ENCODE measurements at places on chromosomes 5 and 9.

DNA sequence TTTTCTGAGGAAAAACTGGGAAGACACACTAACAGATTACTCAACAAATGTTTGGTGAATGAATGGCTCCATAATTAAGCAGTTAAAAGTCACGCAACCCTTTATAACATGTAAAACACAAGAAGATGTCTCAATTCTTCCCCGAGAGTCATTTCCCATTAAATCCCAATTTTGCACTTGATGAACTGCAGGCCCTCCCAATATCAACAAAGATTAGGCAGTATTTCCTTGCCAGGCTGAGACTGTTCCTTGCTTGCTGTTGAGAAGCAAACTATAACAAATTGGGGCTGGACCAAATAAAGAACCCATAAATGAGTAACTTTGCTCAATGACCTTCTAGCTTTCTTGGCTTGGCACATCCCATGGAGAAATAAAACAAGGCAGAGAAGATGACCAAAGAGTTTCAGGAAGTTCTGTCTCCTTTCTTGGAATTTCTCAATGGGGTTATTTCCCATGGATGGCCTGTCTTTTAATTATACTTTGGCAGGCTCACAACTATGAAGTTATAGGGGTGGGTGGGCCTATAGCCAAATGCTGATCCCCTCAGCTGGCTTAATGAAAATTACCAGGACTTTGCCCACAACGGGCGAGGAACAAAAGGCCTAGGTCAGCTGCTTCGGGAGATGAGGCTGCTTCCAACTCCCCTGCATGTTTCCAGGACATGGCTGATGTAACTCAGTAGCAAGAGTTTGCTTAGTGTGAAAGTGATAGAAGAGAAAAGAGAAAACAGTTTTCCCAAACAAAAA is 243.1 kb upstream of the RFX3 start:
- H3K36me3 ChIP-seq: no peaks in the 10 kb centered on the region
- no peak overlapping the region for H3K4me3 ChIP-seq
- H3K27ac ChIP-seq: no peak overlapping the region
- H3K4me1 ChIP-seq: no peaks in the 10 kb centered on the region

DNA sequence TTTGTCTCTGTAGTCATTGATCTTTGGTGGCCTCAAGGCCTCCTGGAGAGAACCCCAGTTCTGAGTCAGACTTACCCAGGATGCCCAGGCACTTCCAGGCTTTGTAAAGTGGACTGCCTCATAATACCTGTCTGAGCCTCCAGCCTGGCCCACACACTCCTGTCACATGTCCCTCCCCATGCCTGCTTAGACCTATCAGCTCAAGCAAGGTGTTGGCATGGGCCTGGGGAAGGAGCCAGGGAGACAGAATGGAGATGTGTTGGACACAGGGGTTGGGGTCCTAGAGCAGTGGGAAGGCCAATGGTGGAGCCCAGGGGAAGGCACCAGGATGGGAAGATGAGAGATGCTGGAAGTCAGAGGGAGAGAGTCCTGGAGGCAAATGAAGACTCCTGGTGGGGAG is 136.2 kb downstream of the CFAP90 start:
- DNase-seq: no peak
- no peaks in the 10 kb centered on the region for H3K27me3 ChIP-seq
- no peaks in the 10 kb centered on the region for H3K36me3 ChIP-seq
- no peak overlapping the region for H3K4me3 ChIP-seq

- DNase-seq: no peak
- no peaks in the 10 kb centered on the region for H3K36me3 ChIP-seq
- no peaks in the 10 kb centered on the region for H3K4me1 ChIP-seq
These were observed 301.2 kb downstream of the PSAT1 start for GRCh38 chr9:78598120-78598519.

- DNase-seq: no peak
- no peaks in the 10 kb centered on the region for H3K27me3 ChIP-seq
- no peak overlapping the region for H3K27ac ChIP-seq
- peaks cover 29% of the 10 kb centered on the region for H3K4me1 ChIP-seq
- H3K4me3 ChIP-seq: no peak overlapping the region
- H3K36me3 ChIP-seq: no peaks in the 10 kb centered on the region
These were observed 2.5 kb downstream of the LRRC26 start for GRCh38 chr9:137167277-137167746.

DNA sequence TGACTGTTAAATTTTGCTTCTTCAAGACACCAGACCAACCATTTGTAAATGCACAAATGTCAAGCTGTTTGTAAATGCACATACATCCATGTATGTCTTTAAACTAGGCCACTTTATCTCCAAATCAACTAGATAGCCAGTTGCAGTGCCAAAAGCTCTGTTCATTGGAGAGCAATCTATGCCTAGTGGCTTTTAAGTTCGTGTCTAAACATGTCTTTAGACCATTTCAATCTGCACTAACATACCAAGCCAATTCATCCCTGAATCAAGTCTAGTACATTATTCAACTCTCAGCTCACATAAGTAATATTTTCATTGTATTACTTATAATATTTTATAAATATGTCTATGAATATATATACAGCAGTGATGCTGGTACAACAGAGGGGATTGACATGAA is 985.9 kb downstream of the CDH18 start:
- no peaks in the 10 kb centered on the region for H3K4me1 ChIP-seq
- no peak overlapping the region for H3K27ac ChIP-seq
- DNase-seq: no peak
- no peaks in the 10 kb centered on the region for H3K36me3 ChIP-seq
- H3K27me3 ChIP-seq: no peaks in the 10 kb centered on the region

GRCh38 chr5:153559926-153560325 is 69.5 kb downstream of the GRIA1 start:
- no peak overlapping the region for H3K4me3 ChIP-seq
- H3K36me3 ChIP-seq: no peaks in the 10 kb centered on the region
- no peak overlapping the region for H3K27ac ChIP-seq
- no peak for DNase-seq
- H3K27me3 ChIP-seq: no peaks in the 10 kb centered on the region
- H3K4me1 ChIP-seq: no peaks in the 10 kb centered on the region

DNA sequence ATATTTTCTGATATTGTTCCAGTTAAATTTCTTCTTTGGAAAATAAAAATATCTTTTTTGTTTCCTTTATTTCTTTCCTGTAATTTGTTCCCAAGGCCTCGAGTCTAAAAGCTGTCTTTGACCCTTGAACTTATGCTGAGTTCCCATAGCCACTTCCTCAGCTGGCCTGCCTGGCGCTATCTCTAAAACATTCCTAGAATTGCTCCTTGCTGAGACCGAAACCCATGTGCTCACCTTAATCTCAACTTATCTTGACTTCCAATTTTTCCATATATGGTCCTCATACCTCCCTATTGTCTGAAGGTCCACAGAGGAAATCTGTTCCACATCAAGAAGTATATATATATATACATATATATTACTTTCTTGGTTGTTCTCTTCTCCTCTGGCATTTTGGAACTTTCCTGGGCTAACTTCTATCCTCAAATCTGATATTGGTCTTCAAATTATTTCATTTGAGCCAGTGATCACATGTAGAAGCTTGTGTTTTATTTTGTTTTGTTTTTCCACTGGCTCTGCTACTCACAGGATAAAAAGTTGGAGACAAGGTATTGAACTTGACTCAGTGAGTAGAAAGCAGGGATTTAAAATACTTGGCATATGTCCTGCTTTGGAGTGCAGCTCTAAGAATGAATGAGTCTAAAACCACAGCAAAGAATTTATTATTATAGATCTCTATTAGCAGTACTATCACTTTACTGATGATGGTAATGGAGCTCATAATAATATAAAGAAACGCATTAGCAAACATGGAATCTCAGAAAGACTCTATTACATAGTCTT is 45.2 kb downstream of the ENC1 start:
- H3K27ac ChIP-seq: no peak overlapping the region
- H3K4me1 ChIP-seq: no peaks in the 10 kb centered on the region
- no peak overlapping the region for H3K4me3 ChIP-seq
- DNase-seq: no peak
- H3K36me3 ChIP-seq: no peaks in the 10 kb centered on the region

DNA sequence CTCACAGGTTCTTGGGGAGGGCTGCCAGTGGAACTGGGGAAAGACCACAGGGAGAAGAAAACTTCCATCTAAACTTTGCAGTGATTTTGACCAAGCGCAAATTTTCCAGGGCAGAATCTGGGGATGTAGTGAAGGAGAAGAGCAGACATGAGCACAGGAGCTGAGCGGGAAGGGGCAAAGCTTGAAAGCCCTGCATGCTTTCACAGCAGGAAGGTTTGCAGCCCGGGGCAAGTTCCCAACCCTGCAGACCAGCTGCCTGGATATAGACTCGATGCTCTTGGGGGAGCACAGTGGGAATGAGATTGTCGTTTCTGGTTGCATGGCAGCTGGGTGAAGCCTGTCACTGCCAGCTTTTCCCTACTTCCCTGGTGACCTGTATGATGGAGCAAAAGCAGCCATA is 276.8 kb upstream of the RORB start:
- no peak overlapping the region for H3K4me3 ChIP-seq
- H3K27ac ChIP-seq: no peak overlapping the region
- H3K36me3 ChIP-seq: no peaks in the 10 kb centered on the region
- no peaks in the 10 kb centered on the region for H3K4me1 ChIP-seq

- no peaks in the 10 kb centered on the region for H3K36me3 ChIP-seq
- DNase-seq: no peak
- H3K4me3 ChIP-seq: no peak overlapping the region
- H3K27me3 ChIP-seq: no peaks in the 10 kb centered on the region
- no peak overlapping the region for H3K27ac ChIP-seq
These were observed 471.0 kb downstream of the EFNA5 start for GRCh38 chr5:107199756-107200155.

GRCh38 chr5:76831110-76831452 is 12.3 kb downstream of the F2RL1 start:
- H3K36me3 ChIP-seq: no peaks in the 10 kb centered on the region
- DNase-seq: no peak
- no peaks in the 10 kb centered on the region for H3K27me3 ChIP-seq
- no peak overlapping the region for H3K4me3 ChIP-seq
- no peak overlapping the region for H3K27ac ChIP-seq
- no peaks in the 10 kb centered on the region for H3K4me1 ChIP-seq

DNA sequence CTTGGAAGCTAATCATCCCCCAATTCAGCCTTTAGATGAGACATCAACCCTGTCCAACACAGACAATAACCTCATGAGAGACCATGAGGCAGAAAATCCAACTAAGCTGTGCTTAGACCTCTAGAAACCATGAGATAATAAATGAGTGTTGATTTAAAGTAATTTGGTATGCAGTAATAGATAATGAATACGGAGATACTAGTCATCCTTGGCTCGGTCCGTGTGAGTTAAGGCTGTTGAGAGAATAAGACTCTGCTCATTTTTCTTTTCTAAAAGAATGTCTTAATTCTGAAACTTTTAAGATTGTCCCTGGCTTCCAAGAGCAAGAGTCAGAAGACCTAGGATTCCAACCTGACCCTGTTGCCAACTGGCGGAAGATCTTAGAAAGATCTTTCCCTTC is 6.1 kb downstream of the TNC start:
- H3K36me3 ChIP-seq: no peaks in the 10 kb centered on the region
- no peak for DNase-seq
- no peaks in the 10 kb centered on the region for H3K27me3 ChIP-seq

DNA sequence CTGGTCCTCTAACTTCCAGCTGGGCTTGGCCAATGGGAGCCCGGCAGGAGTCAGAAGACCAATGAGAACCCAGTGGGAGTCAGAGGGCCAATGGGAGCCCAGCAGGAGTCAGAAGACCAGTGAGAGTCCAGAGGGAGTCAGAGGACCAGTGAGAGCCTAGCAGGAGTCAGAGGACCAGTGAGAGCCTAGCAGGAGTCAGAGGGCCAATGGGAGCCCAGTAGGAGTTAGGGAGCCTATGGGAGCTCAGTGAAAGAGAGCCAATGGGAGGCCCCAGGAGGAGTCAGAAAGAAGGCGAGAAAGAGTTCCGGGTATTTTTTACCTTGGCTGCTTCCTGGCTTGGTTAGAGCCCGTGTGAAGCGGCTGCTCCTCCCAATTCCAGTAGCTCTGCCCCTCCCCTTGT is 191.0 kb downstream of the GABBR2 start:
- H3K27ac ChIP-seq: no peak overlapping the region
- peak; percentile 40 for DNase-seq
- no peaks in the 10 kb centered on the region for H3K27me3 ChIP-seq
- no peaks in the 10 kb centered on the region for H3K36me3 ChIP-seq

DNA sequence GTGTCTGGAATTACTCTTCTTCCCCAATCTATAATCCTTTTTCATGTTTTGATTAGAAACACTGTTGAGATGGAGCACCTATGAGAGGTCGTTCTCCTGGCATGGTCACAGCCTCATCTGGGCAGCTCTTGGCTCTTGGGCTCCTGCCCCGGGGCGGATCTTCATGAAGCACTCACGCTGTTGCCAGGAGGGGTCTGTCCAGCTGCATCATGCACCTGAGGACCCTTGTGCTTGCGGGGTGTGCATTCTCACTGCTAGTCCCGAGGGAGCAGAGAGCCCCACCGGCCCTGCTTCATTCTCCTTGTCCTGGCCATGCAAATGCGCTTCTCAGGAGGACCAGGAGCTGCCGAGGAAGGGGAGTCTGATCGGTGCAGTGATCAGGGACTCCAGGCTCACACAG is 117.6 kb upstream of the S1PR3 start:
- no peak overlapping the region for H3K27ac ChIP-seq
- H3K4me1 ChIP-seq: no peaks in the 10 kb centered on the region
- no peaks in the 10 kb centered on the region for H3K36me3 ChIP-seq
- no peak overlapping the region for H3K4me3 ChIP-seq
- DNase-seq: no peak

- H3K27ac ChIP-seq: no peak overlapping the region
- no peak for DNase-seq
- H3K4me1 ChIP-seq: no peaks in the 10 kb centered on the region
- no peak overlapping the region for H3K4me3 ChIP-seq
These were observed 459.8 kb downstream of the CCDC171 start for GRCh38 chr9:16012621-16013020.

- DNase-seq: no peak
- H3K27me3 ChIP-seq: no peaks in the 10 kb centered on the region
- H3K4me1 ChIP-seq: no peaks in the 10 kb centered on the region
These were observed 62.2 kb downstream of the RASEF start for GRCh38 chr9:83000765-83001164.

- H3K27ac ChIP-seq: no peak overlapping the region
- no peaks in the 10 kb centered on the region for H3K36me3 ChIP-seq
- H3K4me1 ChIP-seq: no peaks in the 10 kb centered on the region
- no peak overlapping the region for H3K4me3 ChIP-seq
These were observed 485.8 kb downstream of the NTRK2 start for GRCh38 chr9:85155352-85155751.

DNA sequence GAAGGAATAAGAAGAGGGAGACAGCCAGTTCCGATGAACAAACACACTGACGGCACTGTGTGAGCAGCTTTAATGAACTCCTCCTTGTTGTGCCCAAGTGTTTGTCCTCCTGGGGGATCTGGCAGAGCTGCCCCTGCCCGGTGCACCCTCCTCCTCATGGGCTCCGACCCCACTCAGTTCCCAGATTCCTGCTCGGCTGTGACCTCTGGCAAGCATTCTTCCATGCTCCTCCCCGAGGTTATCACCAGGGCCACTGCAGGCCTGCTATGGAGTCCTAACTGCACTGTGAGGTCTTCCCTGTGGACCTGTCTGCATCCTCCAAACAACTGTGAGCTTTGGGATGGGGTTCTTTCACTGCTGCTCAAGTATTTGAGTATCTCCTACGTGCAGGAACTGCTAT is 142.2 kb downstream of the DCP2 start:
- H3K27me3 ChIP-seq: no peaks in the 10 kb centered on the region
- H3K36me3 ChIP-seq: no peaks in the 10 kb centered on the region
- no peak for DNase-seq
- H3K4me3 ChIP-seq: peak overlapping the region; percentile 63
- peaks cover 100% of the 10 kb centered on the region for H3K4me1 ChIP-seq
